Prostate gland (tissue), 2 donors: ENCODE measurements at places on chromosomes 1 and 21. TPM values are rescaled to one million over a fixed set of nuclear protein-coding genes. Genes with fewer than 3 reads are reported as not detected.

SLC2A5 gene
- 25.4 TPM for total RNA-seq

AMY1B gene
- total RNA-seq = 1.9 TPM

DNA sequence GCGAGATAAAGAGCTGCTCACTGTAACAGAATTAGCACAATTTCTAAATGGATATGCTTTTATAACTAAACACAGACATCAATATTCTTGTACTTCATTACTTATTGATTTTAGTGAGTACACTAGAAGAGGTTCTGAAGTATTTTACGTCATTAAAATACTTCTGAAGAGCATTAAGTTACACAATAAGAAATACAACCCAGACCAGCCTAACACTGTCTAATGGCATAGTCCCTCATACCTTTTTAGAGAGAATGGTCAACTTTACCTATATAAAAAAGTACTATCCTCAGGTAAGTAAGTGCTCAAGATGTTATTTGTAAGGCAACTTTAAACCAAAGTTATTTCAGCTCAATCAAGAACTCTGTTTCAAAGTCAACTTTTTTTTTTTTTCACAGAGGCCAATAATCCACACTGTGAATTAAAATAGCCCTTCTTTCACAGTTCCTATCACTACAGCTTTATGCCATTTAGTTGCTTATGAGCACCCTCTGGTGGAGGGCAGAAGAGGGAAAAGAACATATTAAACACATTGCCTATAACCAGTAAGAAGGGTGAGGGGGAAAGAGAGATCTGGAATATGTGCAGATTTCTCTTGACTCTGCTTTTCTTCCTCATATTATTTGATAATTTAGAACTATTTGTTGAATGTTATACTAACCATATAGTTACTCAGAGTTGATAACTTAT, 182.1 kb upstream of the DMRTA2 start:
- no peaks in the 10 kb centered on the region for H3K4me1 ChIP-seq
- no peak overlapping the region for H3K4me3 ChIP-seq
- no peak overlapping the region for H3K27ac ChIP-seq

DNA sequence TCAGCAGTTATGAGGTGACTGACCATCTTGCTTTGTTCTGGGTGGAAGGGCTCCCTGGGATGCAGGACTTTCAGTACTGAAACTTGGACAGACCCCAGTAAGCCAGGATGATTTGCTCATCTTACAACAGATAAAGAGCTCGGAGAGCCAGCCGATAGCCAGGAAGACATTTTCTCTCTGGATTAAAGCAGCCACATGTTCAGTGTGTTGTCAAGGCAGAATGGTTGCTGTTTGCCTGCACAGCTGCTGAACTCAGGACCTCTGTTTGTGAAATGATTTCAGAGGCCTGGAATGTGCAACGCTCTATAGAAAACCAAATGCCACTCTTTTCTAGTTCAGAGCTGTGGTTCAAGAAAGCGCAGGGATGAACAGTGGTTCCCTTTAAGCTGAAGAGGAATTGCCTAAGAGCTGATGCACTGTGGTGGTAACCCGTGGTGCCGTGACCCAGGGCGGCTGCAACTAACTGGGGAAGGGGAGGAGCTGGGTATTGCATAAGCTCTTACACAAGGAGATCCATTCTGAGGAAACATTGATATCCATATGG, 40.7 kb downstream of the CASQ2 start:
- no peak for DNase-seq
- H3K4me1 ChIP-seq = peaks cover 3% of the 10 kb centered on the region
- no peaks in the 10 kb centered on the region for H3K27me3 ChIP-seq
- no peaks in the 10 kb centered on the region for H3K36me3 ChIP-seq

GRCh38 chr1:161733526-161733925, 12.2 kb downstream of the FCRLB start:
- no peak overlapping the region for H3K27ac ChIP-seq
- no peaks in the 10 kb centered on the region for H3K36me3 ChIP-seq
- H3K27me3 ChIP-seq = no peaks in the 10 kb centered on the region
- H3K4me1 ChIP-seq = no peaks in the 10 kb centered on the region
